ENCODE measurements at places on chromosomes 2 and 18. TPM values are rescaled to one million over a fixed set of nuclear protein-coding genes. Genes with fewer than 3 reads are reported as not detected.

The HOXD10 gene
- total RNA-seq = 8.6 TPM

The CCDC74B gene
- total RNA-seq = 0.85 TPM

The RPL31 gene
- total RNA-seq = 2,115 TPM

The PLEKHH2 gene
- 0.29 TPM for total RNA-seq
